Pons (tissue), 1 donor: ENCODE measurements at places on chromosomes 7 and 10.

DNA sequence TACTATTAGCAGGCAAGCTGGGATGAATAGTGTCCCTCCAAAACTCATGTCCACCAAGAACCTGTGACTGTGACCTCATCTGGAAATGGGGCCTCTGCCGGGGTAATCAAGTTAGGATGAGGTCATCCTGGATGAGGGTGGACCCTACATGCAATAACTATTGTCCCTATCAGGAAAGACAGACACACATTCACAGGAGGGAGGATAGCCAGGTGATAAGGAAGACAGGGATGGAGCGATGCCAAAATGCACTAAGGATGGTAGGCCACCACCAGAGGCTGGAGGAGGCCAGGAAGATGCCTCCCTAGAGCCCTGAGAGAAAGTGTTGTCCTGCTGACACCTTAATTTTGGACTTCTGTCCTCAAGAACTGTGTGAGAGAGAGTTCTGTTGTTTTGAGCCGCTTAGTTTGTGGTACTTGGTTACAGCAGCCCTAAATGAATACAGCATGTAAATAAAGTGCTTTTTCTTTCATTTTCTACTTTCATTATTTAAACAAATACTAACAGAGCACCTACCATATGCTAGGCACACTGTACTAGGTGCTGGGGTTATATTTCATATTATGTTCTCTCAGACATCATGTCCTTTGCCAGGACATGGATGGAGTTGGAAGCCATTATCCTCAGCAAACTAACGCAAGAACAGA, 111.9 kb downstream of the USP6NL start:
- DNase-seq = no peak

DNA sequence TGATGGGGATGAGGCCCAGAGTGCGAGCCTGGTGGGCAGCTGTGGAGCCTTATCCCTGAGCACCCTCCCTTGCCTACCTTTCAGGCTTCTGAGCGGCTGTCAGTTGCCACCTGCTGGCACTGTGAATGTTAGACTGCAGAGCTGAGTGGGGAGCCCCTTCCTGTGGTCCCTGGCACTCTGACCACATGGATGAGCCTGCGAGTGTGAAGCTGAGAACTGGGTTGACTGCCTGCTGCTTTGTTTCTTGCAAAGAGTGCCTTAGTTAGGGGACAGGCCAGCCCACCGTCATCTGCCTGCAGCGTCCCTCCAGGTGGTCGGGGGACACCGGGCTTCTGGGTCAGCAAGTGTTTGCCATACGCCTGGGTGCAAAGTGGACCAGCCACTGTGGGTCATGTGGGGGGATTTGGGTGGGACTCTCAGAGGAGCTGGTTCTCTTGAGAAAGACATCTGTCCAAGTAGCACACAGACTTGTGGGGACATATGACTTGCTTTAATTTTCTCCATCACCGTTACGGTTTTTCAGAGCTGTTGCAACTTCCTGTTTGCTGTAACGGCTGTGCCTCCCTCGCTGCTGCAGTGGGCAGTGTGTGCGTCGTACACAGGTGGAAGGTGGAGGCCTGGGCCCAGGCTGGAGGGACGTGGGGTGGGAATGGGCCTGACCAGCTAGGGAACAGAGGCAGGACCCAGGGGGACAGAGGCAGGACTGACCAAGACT, 13.7 kb downstream of the INPP5A start:
- no peak for DNase-seq

DNA sequence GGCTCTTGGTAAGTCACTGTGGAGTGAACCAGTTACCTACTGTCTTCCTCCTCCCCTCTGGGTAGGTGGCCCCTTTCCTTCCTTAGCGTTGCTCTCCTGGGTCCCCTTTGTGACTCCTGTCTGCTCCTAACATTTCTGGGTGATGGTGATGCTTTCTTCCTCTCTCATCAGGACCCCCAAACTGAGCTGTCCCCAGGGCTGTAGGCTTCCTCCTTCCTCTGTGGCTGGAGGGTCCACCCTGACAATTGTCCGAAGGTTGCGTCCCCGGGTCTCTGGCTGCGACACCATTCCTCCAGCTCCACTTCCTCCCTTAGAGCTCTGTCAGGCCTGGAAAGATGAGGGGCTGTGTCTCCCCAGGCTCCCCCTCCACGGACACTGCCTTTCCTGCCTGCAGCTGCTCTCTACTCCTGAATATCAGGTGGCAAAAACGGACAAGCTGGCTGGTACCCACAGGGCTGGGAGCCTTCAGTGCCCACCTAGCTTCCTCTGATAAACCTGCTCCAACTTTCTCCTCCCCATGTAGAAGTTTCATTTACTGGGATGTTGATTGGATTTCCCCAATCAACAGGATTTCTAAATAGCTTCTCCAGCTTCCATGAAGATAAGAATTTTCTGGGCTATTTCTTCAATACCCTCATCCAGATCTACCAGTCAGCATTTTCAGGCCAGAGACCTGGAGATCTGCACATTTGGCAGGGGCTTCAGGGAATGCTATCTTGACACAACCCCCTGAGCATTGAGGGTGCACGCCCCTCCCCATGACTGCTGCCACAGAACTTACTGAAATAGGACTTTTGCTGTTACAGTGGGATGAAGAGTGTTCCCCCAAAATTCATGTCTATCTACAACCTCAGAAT, 506.5 kb downstream of the TCERG1L start:
- no peak for DNase-seq

DNA sequence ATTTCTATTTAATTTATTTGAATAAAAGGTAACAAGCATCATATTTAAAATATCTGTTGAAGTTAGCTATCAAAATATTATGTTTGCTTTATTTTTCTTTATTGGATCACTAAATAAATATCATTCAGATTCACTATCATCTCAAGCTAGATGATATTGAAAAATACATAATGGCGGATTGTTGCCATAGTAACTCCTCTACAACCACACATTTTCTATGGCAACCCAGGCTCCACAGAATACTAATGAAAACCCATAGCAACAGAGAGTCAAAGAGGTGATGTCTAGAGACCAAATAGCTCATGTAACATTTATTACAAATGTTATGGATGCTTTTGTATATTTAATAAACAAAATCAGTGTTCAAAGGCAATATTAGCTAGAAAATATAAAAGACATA, 148.9 kb upstream of the CDK1 start:
- DNase-seq = no peak

DNA sequence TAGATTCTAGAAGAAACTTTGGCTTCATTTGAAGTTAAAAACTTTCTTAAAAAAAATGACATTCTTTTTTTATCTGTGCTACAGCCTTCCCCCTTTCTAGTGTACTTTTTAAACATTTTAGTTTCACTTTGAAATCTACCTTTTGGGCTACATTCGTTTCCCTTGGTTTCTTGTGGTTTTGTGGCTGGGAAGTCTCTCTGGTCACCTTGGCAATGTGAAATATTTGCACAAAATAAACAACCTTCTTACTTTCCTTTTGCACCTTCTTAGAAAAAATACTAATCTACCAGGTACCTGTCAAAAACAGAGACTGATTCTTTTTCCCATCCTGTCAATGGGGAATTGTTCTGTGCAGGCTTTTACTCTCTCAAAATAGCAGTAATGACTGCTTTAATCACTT, 350.2 kb downstream of the GATA3 start:
- DNase-seq = no peak

- peak; percentile 25 for DNase-seq
Observed at GRCh38 chr7:116180302-116180701, 30.0 kb upstream of the TES start.

DNA sequence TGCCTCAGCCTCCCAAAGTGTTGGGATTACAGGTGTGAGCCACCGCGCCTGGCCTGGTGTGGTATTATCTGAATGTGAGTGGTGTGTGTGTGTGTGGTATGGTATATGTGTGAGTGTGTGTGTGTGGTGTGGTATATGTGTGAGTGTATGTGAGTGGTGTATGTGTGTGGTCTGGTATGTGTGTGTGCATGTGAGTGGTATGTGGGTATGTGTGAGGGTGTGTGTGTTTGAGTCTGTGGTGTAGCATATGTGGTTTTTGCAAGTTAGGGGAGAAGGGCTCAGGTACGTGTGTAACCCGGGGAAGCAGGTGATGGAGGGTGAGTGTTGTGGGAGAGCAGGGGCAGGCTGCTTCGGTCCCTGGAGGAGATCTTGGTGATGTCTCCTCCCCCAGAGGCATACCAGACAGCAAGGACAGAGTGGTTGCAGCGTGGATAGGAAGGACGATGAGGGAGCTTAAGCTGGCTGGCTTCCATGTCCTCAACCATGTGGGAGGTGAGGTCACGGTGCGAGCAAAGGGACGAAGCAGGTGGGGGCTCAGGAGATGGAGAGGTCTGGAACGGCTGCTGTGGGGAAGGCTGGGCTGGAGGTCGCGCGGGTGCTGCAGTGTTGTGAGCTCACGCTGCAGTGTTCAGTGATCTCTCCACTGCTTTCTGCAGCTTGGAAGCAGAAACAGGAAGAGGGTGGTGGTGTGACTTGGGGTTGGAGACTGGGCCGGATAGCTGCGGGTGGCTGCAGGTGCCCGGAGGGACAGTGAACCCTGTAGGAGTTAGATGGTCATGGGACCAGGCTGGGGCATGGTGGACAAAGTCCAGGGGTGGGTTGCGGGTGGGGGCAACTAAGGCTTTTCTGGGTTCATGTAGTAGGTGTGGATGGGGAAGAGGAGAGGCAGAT, 5.0 kb downstream of the ZYX start:
- no peak for DNase-seq

GRCh38 chr10:97549587-97550322, 22.8 kb upstream of the ANKRD2 start:
- DNase-seq = peak; percentile 97

DNA sequence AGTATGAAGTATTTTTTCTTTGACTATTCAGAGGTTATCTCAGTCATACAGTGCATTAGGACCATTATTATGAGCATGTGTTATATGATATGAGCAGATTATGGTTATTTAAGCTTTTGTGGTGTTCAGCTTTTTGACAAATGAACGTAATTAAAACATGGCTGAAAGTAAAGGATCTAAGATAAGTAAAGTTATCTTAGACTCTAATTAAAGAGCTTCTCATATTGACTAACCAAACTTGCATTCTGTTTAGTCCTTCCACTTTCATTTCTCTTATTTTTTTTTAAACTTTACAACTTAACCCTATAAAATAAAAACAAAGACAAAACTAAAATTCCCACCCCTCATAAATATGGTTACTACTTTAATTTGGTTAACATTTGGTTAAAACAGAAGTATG, 6.9 kb upstream of the GPR85 start:
- no peak for DNase-seq

DNA sequence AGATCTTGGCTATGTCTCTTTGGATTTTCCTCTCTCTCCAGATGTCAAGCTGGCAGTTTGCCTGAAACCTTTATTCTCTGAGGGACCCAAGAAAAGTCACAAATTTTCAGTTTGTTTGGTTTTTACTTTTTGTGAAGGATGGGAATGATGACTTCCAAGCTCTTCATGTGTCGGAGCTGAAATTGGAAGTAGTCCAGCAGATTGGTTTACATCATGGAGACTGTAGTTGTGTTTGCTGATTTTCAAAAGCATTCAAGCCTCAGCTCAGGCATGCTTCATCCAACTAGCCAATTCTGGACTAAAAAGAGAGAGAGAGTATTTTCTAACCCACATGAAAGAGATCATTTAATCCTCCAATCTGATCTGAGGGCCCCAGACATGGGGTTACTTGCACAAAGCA, 326.2 kb upstream of the AUTS2 start:
- DNase-seq = no peak

GRCh38 chr10:71554671-71555070, 158.0 kb downstream of the CDH23 start:
- no peak for DNase-seq

DNA sequence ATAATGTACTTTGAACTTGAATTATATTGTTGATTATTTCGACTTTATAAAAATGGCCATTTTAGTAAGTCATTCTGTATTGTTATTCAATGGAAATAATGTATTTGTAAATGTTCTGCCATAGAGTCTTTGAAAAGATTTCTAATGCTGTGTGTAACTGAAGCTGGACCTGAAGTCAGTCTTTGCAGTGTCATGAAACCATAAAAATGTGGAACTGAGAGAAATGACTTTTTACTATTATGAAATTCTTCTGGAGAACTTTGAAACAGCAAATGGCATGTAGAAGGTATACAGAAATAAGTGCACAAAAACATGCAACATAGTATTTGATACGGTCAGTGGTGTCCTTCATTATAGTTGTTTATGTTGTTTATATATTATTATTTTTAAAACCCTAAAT, 59.7 kb upstream of the ADRA2A start:
- no peak for DNase-seq
